ENCODE measurements at places on chromosomes 4 and X.

GRCh38 chr4:111773858-111774257, 371.4 kb upstream of the FAM241A start:
- no peak for DNase-seq

DNA sequence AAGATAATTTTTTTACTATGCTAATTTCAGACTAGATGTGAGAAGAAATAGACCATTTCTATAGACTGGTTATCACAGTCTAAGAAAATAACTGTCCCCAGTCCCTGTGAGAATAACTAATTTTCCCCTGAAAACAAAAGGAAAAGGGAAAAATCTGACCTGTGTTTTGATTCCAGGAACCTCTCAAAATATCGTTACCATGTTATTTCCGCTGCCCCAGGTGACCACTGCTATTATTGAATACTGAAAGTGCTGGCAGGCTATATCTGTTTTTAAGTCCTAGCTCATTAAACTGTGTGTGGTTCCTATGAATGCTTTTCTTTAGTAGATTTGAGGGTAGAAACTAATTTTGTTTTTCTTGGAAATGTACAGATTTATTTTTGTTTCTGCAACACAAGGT, 83.6 kb downstream of the GAB1 start:
- no peak for DNase-seq

- no peak for DNase-seq
Measured at GRCh38 chrX:1529328-1529727, 7.7 kb downstream of the P2RY8 start.

GRCh38 chrX:150334100-150334499, 29.0 kb upstream of the MAMLD1 start:
- DNase-seq, result no peak

DNA sequence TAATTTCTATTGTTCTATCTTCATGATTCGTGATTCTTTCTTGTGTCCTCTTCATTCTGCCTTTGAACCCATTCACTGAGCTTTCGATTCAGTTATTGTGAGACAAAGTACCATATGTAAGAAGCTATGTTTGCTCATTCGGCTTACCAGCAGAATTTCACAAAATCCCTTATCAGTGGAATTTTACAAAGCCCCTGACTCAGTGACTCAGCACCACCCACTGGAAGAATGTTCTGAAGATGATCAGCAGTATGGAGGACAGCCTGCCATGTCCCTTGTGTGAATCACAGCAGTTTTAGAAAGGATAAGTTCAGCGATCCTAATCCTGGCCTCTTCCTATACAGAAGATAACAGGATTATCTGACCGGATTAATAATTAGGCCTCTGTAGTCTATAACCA, 5.8 kb upstream of the UXT start:
- DNase-seq, result no peak

- DNase-seq, result no peak
Measured at GRCh38 chr4:161252520-161253141, 911.2 kb downstream of the FSTL5 start.

- no peak for DNase-seq
Measured at GRCh38 chrX:154890990-154891639, 5.0 kb downstream of the F8A1 start.

DNA sequence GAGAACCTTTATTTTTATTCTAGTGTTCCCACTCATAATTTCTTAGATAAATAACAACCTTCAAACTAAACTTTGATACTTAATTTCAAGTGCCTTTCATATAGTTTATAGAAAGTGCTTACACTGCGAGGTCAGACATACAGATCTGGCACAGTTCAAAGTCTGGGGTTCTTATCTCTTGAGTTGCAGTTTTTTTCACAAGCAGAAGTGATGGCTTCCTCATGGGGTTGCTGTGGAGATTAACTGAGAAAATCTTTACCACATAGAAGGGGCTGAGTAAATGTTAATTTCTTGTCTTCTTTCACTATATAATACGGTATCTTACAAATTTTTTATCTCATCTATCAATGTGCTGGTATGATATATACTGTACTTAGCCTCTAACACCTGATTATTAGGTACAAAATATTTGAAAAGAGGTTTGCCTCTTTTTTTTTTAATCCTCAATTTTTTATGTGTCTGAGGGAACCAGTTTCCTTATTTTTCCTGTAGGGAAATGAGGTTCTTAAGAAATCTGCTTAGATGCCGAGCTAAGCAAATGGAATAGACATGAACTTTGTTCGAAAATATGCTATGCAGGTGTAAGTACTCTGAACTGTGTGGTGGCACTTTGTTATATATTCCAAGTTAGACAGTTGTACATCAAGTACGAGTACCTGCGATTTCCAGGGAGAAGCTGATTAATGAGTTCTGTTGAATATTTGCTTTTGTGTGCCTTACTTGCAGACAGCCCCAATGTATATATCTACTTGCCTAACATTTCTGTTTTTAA, 3.3 kb downstream of the ING2 start:
- no peak for DNase-seq

DNA sequence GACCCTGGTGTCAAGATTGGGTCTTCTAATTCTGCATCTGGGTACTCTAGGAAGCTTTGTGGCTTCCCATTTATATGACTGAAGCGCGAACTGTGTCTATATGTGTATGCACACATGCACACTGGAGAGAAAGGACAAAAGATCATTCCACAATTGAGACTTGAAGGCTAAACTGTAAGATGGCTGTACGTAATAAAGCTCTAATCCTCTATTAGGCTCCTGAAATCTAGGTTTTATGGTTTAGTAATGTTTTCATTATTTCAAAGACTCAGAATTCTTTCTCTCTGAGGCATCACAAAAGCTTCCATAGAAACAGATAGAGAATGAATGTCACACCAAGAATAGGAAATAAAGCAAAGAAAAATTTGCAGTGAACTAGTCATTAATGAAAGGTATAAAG, 320.7 kb upstream of the FTHL17 start:
- DNase-seq, result no peak

DNA sequence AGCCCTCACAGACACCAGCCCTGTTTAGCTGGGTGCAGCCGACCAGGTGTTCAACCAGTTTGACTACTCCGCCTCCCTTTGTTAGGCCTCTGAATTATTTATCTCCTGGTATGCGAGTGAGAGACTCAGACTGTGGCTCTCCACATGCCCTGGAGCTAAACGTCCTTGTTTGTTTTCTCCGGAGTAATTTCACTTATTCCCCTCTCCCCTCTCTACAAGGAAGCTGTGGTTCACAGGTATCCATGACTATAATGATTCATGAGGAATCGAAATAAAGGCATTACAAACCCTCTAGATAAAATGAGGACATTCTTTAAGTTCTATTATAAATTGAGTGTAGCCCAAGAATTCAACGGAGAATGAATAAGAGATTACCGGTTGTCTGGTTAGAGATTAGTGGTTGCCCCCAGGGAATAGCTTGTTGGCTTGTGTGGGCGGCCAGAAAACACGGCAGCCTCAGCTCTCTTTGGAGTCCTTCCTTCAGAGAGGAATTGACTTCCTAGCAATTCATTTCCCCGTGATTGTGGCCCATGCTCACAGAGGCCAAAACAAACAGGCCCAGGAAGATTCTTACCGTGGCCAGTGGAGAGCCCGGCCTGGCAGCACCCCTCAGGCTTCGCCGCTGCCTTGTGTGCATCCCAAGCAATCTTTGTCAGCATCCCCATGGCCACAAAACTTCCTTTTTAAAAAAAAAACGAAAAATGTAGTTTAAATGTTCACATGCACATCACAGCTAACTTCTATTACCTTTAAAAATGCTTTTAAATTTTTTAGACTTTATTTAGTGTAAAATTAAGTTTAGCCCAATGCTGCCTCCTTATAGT, 60.2 kb upstream of the CBR4 start:
- no peak for DNase-seq

DNA sequence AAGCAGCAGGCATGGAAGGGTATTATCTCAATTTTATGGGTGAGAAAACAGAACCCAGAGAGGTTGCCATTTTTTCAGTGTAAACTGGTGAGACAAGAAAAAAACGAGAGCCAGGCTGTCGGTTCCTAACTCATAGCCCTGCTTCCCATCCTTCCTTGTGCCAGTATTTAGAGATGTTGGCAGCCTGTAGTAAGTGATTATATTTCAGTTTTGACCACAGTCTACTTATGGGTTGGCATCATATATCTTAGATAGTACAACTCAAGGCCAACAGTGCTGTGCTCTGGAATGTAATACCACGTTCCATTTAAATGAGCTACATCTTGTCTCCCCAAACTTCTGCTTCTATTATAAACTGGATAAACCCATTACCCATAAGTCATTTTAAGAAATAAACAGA, 40.8 kb downstream of the XK start:
- no peak for DNase-seq

- no peak for DNase-seq
Measured at GRCh38 chrX:107851215-107851614, 25.5 kb downstream of the MID2 start.

DNA sequence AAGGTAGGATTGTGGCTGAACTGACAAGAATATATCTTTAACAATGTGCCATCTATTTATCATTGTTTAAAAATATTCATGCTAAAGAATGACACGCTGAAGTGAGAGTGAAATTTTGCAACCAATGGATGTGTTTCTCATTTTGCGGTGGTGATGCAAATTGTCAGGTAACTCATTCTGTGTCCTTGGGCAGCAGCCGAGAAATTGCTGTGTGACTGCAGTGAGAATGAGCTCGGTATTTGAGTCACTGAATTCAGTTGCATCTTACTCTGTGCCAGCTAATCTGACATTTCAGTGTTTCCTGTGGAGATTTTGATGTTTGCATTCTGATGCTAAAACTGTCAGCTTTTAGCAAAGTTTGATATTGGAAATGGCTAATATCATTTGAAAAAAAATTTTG, 28.1 kb downstream of the MCUB start:
- DNase-seq, result no peak

GRCh38 chr4:107665001-107665400, 55.0 kb downstream of the PAPSS1 start:
- DNase-seq, result no peak

- DNase-seq, result peak; percentile 47
Measured at GRCh38 chrX:46758956-46759644, at the start of gene SLC9A7. Gene SLC9A7 (minus strand): TSS chrX:46759118. CDS start chrX:46759029, 89 bp downstream.

DNA sequence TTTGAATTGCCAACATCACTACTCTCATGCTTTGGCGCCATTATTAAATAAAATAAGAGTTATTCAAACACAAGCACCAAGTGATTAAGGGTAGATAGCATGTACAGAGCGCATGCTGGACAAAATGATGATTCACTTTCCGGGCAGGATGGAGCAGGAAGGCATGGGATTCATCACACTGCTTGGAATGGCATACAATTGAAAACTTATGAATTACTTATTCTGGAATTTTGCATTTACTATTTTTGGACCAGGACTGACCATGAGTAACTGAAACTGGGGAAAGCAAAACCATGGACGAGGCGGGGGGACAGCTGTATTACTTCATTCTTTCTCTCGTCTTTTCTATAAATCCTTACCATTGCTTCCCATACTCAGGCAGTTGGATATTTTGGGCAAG, 28.5 kb upstream of the FGF5 start:
- DNase-seq, result no peak

DNA sequence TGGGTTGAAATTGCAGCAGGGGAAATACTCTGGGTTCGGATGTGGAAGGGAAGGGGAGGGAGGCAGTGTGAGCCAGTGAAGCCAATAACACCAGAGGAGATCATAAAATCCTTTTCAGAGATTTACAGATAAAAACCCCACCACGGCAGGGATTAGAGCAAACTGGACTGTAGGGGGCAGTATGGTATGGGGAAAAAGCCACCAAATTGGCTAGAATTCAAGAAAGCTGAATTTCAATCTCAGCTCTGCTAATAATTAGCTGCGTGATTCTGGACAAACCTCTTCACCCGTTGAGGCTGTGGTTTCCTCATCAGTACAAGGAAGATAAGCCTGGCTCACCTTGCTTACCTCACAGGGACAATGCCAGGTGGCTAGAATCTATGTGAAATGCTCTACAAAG, 108.1 kb downstream of the ATG4A start:
- no peak for DNase-seq

- DNase-seq, result no peak
Measured at GRCh38 chr4:76194325-76194724, 19.3 kb downstream of the SCARB2 start.
